Stimulated activated CD4-positive, alpha-beta T cell treated with anti-CD3 and anti-CD28 coated beads, Interleukin-4, amount 100 ng/mL, for 24 hours (primary cell): ENCODE measurements at places on chromosomes 12 and 14.

GRCh38 chr12:108146035-108146893 lies 17.2 kb downstream of the WSCD2 start:
- DNase-seq: no peak

DNA sequence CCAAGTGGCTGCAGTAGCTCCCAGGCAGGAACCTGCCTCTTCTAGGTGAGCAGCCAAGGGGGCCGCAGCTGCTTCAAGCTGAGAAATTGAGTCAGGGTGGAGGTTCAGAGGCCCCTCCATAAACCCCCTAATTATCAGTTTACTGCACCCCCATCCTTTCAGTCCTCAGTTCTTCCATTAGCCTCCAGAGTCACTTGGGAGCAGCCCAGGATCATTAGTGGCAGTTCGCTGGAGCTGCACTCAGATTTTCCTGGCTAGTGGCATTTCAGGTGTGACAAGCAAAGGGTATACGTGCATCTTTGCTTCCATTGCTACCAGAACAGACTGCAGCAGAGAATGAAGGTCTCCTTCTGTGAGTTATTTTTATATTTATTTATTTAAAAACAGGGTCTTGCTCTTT lies 358.7 kb downstream of the FUT8 start:
- no peak for DNase-seq

DNA sequence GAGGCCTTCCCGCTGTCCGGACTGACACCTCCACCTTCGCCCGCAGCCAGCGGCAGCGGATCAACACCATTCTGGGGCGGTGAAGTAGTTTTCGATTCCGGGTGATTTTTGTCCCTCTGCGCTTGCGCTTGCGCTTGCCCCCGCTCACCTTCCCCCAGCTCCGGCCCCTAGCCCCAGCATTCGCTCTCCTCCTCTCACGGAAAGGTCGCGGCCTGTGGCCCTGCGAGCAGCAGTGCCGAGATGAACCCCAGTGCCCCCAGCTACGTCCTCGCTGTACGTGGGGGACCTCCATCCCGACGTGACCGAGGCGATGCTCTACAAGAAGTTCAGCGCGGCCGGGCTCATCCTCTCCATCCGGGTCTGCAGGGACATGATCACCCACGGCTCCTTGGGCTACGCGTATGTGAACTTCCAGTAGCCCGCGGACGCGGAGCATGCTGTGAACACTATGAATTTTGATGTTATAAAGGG lies 22.7 kb upstream of the SRGAP1 start:
- DNase-seq: no peak

DNA sequence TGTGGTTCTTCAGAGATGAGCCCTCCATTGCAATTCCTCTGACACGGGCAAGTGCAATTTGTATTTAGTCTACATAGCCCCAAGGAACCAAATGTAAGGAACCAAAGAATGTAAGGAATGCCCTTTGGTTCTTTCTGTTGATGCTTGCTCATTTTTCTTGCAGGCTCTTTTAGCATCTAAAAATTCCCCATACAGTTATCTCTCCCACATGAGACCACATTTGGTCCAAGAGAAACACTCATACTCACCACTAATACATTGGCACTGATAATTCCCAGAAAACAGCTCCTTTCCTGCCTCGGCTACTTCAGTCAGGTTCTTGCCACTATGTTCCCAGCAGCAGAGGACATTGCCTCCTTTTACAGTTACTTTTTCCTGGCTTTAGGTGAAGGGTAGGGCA lies 332.6 kb downstream of the AEBP2 start:
- no peak for DNase-seq

- no peak for DNase-seq
Measured at GRCh38 chr14:65035049-65035448, 48.4 kb downstream of the FNTB start.

DNA sequence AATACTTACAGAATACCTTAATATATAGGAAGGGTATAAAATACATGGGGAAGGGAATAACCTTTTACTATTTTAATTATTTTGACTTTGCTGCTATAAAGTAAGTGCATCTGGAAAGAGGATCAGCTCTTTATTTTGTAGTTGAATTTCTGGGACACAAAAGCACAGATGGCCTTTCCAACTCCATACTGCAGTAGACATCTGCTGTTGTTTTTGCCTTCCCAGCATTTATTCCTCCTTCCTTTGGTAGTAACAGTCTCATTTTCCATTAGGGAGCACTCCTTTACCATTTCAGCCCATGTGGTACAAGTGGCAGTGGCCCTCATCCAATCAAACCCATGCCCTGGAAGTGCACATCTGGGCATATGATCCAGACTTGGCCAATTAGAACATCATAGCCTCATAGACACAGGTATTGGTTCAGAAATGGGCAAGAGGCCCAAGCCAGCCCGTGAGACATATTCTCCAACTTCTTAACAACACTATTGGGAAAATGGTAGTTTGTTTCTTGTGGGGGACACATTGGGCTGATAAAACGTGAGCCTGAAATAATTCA lies 64.8 kb upstream of the YARS2 start:
- no peak for DNase-seq

- DNase-seq: no peak
Measured at GRCh38 chr12:27946421-27946820, 26.1 kb downstream of the PTHLH start.

DNA sequence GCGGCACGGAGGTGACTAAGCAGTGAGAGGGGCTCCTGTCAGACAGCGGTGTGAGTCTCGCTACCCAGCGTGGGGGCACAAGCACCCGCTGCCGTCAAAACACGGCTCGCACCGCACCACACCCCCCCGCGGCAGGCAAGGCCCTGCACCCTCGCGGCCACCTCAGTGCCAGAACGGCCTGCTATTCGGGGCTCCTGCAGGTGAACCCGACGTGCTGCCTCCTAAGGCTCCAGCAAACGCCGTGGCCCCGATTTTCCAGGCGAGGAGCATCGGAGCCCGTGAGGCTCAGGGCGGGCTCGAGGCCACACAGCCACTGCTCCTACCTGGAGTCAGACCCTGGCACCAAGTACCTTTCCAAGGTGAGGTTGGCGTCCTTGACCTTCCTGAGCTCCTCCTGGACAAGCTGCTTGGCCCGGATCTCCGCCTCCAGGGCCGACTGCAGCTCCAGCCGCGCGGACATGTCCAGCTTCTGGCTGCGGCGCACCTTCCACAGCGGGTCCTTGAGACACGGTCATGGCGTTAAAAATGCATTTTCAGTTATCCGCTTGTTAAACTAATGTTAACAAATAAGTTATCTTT lies 41.8 kb downstream of the AMN start:
- DNase-seq: no peak

DNA sequence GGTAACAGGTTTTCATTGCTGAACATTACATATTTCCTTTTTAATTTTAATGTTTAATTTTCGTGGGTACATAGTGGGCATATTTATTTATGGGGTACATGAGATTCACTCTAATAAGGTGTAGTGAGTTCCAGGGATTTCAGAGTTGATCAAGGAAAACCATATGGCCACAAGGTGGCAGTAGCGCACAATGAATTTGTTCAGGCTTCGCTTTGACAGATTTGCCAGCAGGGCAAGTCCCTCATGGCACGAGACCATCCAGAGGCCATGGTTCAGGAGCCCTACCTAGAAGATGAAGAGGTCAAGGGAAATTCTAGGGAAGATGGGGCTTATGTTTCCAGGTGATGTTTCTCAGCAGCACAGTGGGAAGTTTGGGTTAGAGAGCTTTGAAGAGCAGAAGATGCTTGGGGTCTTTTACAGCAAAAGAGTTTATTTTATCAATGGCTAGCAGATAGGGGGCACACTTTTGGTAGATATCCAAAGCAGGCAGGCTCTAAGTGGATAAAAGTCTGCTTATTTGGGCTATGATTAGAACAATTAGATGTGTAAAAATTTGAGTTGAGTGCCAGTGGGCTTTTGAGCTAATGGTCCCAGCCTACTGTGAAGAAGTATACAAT lies 1004.4 kb downstream of the AACS start:
- DNase-seq: peak; percentile 24

- no peak for DNase-seq
Measured at GRCh38 chr12:116673681-116674111, 64.2 kb downstream of the SPRING1 start.

GRCh38 chr14:75399321-75399720 lies 28.5 kb upstream of the JDP2 start:
- DNase-seq: no peak

DNA sequence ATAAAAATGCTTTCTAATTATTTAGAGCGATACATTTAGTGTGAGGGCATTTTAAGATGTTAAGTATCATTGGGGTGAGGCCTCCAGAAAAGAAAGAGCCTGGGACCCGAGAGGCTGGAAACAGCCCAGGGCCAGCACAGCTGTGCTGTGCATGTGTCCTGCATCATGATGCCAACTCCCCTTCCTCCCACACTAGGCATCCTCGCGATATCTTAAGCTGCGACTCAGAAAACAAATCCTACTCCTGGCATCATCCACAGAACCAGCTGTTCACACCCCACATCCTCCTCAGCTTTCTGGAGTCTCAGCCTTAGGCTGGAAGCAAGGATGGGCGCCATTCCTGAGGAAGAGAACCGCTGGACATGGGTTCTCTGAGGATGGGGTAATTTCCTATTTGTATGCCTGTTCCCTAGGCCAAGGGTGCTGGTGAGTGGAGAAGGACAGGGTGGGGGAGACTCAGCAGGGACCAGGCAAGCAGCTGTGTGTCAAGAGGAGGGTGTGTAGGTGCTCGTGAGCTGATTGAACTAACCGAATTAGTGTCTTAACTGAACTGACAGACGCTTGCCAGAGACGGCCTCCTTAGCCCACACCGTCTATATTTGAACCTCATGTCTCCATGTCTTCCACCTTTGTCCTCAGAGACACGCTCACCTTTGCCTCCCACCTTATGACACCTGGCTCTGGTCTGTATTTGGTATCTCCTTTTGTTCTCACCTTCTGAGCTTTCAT lies 15.6 kb upstream of the MCRS1 start:
- DNase-seq: no peak

DNA sequence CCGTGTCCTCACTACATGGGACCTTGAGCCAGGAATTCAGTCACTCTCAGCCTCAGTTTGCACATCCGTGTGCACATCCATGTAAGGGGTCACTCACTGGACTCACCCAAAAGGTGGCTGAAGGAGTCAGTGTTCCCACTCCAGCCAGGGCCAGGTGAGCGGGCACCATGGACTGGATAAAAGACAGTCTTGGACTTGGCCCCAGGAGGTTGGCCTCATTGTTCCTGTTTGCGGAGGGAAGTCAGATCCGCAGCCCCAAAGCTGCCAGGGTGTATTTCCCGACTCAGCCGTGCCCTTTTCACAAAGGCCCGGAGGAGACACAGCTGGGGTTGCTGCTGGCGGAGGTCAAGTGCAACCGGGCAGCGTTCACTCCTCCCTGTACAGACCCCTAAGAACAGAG lies 170.7 kb upstream of the MYL2 start:
- DNase-seq: no peak

GRCh38 chr12:47078733-47079467 lies 521 bp upstream of the PCED1B start:
- DNase-seq: peak; percentile 48

DNA sequence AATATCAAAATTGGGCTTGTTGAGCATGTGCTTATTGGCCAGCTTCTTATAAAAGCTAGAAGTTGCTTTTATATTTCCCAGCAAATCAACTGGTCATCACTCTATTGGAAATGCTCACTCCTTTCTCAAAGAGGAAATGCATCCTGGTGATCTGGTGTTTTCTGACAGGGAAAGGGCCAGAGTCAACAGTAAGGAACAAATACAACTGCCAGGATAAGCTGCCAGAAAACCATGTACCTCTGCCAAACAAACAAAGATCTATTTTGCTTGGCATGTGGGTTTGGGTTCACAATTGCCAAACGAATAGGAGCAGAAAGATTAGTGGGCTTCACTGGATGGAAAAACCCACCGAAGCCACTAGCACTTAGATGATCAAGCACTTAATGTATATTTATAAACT lies 126.9 kb upstream of the PDZRN4 start:
- DNase-seq: no peak

- peak; percentile 11 for DNase-seq
Measured at GRCh38 chr14:74763803-74764531, 851 bp downstream of the YLPM1 start.

DNA sequence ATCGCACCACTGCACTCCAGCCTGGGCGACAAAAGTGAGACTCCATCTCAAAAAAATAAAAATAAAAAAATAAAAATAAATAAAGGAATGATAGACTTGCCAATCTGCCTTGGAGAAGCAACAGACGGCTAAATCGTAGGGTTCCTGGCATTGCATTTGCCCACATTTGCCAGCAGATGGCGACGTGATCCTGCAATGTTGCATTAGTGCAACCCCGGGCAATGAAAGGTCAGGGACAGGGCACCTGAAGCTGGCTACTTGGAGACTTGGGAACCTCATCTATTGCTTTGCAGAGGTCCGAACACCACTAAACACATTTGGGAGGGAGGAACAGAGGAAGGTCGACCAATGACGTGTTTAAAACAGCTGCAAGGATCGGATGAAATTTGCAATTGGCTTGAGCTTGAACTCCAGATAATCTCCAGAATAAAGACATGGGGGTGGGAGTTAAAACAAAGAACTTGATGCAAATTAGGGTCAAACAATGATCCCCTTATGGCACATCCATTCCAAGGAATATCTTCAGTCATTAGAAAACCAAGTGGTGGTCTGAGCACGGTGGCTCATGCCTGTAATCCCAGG lies 34.6 kb downstream of the SPRING1 start:
- peak; percentile 74 for DNase-seq
